ENCODE measurements at places on chromosomes 2 and 18.

- no peak for DNase-seq
Observed at GRCh38 chr2:102619414-102620319, at the start of gene SLC9A2. Gene SLC9A2 (plus strand): TSS chr2:102619553. CDS start chr2:102619849, 296 bp downstream.

DNA sequence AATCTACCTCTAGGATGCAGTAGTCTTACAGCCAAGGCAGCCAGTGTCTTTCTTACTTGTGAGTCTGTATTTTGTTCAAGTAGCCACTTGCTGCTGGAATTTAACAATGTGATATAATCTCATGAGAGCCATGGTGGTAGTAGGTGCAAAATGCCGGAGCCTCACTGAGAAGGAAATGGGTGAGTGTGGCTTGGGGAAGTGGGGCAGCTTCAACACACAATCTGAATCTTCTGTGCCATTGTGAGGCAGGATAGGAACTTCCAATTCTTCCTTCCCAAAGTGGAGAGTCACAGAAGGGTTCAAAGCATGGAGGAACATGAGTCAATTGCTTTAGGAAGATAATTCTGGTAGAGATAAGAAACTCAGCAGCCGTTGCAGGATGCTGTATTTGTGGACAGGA, 158.7 kb upstream of the APCDD1 start:
- no peak for DNase-seq

- no peak for DNase-seq
Observed at GRCh38 chr2:84972207-84972783, 1.3 kb downstream of the KCMF1 start.

DNA sequence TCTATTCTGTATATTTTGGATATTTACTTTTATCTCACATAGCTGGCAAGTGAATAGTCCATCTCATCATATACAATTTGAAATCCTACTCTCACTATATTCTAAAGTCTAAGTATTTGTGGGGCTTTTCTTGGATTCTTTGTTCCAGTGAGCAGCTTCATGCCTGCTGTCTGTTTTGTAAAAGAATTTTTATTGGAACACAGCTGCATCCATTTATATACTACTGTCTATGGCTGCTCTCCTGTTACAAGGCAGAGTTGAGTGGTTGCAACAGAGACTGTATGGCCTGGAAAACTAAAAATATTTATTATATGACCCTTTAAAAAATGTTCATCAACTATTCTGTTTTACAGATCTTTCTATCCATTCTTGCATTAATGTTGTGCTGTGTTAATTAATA, 193.3 kb upstream of the KLHL14 start:
- no peak for DNase-seq

DNA sequence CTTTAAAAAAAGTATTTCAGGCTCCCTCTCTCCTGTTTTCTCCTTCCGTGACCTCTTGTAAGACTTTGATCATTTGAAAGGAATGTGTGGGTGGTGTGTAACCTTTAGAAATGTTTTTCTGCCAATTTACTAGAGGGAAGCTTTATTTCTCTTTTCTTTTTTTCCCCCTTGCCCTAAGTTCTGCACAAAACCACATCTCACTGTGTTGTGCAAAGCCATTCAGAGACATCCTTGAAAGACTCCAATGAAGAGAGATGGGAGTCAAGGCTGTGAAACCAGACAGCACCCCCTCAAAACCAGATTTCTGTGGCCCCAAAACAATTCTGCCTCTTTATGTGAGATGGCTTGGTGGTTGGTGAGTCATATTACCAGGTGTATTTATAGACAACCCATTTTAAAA, 184.6 kb upstream of the ERBB4 start:
- no peak for DNase-seq

DNA sequence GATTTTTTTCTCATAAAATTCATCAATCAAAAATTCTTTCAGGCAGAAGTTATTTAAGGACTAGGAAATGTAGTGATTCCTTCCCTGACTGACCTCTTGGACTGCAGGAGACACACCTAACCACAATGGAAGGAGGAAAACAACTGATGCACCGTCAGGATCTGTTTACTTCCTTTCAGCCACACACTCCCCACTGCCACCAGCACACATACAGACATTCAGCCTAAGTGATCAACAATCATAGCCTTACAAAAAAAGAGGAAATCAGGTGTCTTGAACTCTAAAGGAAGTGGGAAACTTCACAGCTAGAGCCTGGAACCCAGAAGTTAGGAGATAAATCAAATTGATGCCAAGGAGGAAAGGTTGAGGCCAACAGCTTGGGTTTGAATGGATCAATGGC, 213.5 kb upstream of the ACVR2A start:
- no peak for DNase-seq

DNA sequence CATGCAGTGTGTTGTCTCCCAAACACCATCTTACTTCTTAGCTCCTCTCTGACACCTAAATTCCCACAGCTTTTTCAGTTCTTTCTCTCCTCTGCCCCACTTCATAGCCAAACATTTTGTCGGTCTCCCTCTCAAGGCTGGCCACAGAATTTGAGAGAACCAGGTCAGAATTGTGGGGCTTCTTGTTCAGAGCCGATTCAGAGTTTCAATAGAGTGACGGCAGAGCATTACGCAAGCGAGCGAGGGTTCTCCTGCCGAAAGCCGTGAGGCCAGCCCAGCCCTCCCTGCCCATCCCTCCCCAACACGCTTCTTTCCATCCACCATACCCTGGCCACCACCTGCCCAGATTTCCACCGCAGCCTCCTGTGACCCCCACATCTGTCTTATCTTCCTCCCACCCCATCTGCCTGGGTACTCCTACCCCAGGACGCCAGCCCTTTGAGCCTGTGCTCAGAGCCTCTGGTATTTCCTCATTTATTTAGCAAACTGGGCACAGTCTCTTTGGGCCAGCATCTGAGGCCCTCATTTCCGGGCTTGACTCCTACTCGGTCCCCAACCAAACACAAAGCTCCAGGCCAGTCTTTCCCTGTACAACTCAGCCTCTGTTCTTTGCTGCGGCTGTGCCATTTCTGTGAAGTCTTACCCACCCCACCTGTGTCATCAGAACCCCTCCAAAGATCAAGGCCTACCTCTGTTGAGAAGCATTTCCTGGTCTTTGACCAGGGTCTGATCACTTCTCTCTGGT, 70.0 kb upstream of the MAP4K4 start:
- no peak for DNase-seq

- DNase-seq = no peak
Observed at GRCh38 chr18:2979871-2980790, 32.8 kb downstream of the LPIN2 start.

DNA sequence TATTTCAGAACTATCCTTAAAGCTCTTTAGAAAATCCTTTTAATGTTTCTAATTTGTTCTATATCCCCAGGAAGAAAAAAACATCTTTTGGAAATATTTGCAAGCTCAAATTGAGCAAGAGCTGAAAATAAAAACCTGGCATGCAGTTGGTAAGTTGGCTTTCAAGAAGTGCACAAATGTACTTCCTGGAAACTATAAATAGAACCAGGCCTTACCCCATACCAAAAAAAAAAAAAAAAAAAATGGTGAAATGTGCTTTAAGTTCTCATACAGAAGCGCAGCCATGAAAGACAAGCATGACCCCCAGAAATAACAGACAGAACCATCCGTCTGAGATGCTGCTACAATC, 178.5 kb downstream of the HDAC4 start:
- DNase-seq = no peak

DNA sequence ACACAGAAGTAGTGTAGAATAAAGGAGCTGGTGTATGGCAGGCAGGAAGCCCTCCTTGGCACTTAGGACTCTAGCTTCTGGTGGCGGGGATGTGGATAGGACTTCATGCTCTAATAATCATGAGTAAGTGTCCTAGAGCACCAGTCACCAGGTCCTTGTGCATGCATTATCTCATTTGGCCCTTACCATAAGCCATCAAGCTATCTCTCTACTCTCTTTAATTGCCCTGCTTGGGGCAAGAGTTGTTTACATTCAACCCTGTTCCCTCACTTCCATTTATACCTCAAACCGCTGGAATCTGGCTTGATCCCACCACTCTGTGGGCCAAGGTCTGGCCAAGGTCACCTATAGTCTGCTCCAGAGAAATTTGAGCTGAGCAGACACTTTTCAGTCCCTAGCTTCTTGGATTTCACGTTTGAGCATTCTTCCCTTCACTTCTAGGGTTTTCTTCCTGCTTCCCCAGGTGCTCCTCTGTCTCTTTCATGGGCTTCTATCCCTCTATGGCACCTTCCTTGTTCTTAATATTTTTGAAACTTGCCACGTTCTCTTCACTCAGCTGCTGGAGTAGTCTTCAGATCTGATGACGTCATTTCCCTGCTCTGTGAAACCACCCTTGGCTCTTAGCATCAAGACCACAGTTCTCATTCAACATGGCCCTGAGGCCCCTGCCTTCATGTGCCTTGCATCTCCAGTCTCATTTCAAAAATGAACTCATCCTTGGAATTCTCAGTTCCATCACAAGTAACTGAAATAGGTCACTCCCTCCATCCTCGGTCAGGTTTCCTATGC, 94.9 kb upstream of the GATA6 start:
- no peak for DNase-seq

- DNase-seq = no peak
Observed at GRCh38 chr2:161423421-161424393, 7.6 kb downstream of the TBR1 start.

DNA sequence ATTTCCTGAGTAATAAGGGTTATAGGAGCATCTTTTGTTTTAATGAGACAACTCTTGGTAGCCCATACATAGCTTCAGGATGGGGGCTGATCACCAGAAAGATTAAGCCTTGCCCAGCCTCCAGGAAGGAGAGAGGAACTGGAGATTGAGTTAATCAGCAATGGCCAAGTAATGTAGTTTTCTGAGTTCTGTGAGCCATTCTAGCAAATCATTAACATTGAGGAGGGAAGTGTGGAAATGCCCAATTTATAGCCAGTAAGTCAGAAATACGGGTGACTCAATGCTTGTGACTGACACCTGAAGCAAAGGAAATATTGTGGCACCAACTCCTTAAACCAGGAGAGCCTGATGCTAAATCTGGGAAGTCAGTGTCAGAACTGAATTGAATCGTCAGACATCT, 205.1 kb upstream of the SRD5A2 start:
- no peak for DNase-seq

DNA sequence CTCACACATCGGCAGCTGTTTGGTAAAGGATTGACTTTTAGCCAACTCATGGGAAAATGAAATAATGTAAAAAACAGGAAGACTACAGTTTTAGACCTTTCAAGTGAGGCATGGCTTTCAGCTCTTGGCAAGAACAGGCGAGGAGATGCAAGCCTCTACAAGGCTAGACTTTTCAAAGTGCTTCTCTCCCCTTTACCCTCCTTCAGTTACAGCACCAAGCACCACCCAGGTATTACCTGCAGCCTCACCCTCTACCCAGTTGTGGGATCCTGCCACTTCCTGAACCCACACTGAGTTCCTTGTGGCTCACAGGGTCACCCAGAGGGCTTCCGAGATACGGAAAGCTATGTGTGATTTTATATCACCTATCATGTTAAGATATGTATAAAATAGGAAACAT, 14.7 kb downstream of the UGT1A10 start:
- no peak for DNase-seq

DNA sequence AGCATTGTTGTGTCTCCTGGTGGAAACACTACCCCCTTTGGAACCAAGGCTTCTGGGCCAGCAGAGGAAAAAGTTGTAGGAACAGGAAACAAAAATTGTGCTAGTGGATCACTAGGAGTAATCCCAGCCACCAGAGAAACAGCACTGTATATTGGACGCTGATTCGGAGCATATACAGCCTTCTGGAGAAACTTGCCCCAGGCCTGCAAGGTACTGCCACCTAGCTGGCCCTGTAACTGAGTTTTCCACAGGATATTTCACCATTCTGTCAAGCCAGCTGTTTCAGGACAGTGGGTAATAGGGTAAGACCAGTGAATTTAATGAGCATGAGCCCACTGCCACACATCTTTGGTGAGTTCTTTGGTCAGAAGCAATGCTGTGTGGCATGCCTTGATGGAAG, 25.1 kb upstream of the EMILIN2 start:
- no peak for DNase-seq

- DNase-seq = no peak
Observed at GRCh38 chr2:227326783-227327182, 1.7 kb downstream of the MFF start.

DNA sequence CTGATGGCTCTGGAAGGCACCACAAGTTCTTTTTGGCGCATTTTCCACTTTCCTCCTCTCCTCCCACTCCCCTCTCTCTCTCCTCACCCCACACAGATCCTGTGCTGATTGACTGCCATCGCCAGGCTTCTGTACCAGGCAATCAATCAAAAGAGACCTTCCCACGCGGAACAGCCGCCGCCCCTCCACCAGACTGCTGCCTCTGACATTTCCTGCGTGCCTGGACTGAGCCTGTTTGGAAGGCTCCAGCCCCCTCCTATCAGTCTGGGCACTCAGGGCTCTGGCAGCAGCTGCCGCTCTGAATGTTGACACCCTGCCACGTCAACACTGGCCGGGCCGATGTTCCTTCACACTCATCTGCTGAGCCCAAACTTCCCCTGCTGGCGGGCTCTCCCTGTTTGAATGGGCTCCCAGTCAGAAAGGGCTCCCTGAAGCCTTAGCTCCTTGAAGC, 467.7 kb downstream of the EPHA4 start:
- no peak for DNase-seq

DNA sequence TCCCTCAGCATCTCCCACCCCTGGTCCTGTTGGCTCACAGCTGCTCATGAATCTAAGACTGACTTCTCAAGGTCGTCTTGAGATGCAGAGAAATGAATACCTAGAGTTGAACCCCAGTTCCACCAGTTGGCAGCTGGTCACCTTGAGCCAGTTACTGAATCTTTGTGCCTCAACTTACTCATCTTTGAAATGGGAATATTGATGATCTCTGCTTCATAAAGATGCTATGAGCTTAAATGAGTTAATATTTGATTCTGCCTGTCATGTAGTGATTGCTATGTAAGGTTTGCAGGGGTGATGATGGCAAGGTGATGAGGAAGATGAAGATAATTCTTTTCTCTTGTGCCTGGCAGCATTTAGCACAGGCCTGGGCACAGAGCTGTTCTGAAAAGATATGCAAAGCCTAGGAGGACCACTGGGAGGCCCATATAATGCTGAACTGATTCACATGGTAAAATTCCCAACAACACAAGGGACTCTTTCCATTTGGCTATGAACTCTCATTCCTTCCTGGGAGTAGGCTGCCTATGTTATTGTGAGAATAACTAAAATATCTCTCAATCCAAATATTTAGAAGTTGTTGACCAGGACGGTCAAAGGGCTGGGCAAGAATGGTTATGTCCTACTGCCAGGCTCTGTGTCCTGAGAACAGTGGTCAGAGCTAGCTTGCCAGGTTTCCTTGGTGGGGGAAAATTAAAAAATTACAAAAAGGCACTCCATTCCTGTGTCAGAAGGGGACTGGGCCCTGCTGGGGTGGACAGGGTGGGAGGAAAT, 70.9 kb downstream of the APOB start:
- DNase-seq = no peak

- DNase-seq = no peak
Observed at GRCh38 chr18:46236156-46236555, 132.0 kb downstream of the HAUS1 start.

DNA sequence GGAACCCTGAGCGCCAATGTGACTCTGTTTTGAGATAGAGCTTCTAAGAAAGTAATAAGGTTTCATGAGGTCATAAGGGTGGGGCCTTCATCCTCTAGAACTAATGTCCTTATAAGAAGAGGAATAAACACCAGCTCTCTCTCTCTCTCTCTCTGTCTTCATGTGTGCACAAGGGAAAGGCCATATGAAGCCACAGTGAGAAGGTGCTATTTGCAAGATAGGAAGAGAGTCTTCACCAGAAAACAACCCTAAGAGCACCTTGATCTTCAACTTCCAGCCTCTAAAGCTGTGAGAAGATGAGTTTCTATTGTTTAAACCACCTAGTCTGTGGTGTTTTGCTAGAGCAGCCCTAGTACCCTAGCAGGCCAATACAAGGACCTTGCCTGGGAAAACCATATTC, 55.8 kb downstream of the DOCK10 start:
- no peak for DNase-seq
